Stimulated activated CD8-positive, alpha-beta memory T cell treated with anti-CD3 and anti-CD28 coated beads, Interleukin-2, amount 100 ng/mL, for 48 hours (primary cell): ENCODE measurements at places on chromosomes 12 and 14.

GRCh38 chr12:18819484-18819883 lies 81.6 kb downstream of the CAPZA3 start:
- DNase-seq = no peak

- no peak for DNase-seq
Measured at GRCh38 chr12:116971222-116971621, 60.5 kb downstream of the FBXW8 start.

DNA sequence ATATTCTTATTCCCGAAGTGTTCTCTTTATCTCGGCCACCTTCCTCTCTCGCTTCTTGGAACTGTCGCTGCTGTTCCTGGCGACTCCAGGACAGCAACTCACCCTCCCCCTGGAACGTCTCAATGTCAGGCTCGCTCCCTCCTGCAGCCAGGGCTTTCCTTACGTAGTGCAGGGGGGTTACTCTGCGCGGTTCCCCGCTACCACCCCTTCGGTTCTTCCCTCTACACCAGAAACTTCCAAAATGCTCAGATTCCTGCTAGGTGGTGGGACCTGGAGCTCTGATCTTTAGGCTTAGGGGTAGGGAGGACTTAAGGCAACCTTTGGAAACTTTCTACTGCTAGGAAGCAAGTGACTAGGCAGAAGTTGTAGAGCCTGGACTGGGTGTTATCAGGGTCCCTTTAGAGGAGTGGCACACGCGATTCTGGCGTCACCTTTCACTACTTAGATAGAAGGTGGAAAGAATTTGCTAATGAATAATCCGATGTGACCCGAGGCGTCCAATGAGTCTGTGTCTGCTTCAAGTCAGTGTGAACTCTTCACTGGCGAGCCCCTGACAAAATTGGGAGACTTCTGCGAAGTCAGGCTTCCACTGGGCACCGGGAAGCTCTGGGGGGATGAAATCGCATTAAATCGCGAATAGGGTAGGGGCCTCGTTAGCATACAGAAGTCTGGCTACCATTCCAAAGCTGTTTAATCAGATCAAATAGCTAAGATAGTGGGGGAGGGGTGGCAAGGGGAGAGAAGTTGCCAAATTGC lies 900 bp upstream of the DPF3 start:
- DNase-seq = no peak

GRCh38 chr14:100654814-100655740 lies 67.9 kb upstream of the BEGAIN start:
- peak; percentile 26 for DNase-seq

GRCh38 chr12:9124383-9125031 lies 8.8 kb upstream of the A2M start:
- no peak for DNase-seq

DNA sequence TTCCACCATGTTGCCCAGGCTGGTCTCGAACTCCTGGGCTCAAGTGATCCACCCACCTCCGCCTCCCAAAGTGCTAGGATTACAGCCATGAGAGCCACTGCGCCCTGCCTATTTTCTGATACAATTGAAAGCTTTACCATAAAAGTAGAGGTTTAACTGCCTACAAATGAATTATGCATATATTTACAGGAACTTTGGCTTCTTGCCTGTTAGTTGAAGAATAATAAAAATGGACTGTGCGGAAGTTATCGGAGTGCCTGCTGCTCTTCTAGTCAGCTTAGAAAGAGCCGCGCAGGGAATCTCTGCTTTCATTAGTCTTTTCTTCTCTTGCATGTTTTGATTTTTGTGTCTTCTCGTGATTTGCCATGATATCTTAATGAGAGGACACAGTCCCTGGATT lies 34.5 kb downstream of the PPP2R5C start:
- DNase-seq = no peak

DNA sequence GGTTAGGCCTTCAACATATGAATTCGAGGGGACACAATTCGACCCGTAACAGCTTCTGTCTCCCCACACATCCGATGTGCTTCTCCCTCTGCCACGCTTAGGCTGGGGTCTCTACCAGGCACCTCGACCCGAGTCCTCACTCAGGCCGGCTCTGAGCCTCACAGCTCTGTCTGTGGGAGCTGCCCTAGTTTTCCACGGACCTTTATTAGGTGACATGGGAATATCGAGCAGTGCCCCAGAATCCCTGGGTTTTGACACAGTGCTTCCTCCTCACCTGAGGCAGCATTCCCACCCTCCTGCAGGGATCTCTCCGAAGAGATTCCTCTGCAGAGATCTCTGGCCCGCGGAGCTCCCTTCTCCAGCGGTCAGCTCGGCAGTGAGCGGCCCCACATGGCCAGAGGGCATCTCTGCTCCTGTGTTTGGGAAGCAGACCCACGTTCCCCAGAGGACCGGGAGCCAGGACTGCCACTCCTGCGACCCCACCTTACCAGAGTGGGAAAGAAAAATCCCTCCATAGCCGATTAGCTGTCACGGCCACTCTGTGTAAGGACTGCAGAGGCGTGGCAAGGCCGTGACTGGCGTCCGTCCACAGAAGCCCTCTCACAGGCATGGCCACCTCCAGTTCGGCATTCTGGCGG lies 21.2 kb downstream of the ZBTB42 start:
- DNase-seq = no peak

DNA sequence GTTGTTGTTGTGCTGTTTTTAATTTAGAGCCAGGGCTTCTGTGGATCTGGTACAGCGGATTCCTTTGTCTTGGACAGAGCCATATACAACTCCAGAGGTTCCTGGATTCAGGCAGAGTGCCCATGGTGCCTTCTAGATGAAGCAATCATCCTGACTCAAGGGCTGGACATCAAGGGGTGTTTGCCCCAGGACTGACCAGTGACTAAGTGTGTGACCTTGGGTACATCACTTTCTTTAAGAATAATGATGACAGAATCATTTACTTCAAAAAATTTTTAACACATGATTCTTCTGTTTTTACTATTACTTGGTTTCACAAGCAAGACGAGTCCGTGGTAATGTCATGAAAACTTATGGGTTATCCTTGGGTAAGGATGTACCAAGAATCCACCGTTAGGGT lies 397.3 kb downstream of the ZFP36L1 start:
- DNase-seq = no peak
